ENCODE measurements at places on chromosomes 7 and 10.

DNA sequence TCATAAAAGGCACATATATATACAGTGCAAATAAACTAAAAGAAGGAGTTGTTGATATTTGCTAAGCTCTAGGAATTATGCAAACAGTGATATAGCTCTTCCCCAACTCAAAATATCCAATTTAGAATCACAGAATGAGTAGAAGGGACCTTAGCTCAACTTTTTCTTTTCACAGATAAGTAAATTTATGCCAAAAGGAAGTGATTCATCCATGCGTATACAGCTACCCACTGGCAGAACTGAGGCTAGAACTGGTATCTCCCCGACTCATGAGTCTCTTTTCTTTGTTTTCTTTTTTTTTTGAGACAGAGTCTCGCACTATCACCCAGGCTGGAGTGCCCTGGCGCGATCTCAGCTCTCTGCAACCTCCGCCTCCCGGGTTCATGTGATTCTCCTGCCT lies 54.2 kb upstream of the SVIL start:
- DNase-seq = no peak

DNA sequence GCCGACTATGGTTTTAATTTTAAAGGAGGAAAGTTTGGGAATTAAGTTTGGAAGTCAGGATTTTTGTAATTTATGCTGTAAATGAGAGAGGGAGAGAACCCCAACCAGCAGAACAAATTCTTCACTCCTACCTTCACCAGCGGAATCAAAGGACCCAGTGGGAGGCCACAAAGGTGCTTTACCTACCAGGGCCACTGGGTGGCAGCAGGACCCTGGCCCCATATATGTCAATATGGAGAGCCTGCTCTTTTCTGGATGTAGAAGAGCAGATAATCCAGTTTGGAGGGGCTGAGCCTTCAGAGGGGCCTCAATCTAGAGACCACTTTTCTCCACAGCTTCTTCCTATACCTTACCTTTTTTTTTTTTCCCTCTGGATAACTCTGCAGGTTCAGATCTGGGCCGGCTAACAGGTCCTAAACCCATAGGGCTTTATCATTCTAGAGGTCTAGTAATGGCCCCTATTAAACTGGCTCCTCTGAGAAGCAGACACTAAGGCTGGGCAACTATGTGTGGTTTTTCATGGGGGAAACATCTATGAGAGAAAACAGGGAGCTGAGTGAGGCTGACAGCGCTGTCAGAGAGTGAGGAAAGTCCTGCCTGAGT lies 8.5 kb upstream of the SCD start:
- peak; percentile 73 for DNase-seq

GRCh38 chr10:99532687-99533495 lies at the start of gene NKX2-3:
Gene NKX2-3, plus strand, starts transcription at chr10:99532942. Its CDS starts 190 bp downstream, at chr10:99533132.
- no peak for DNase-seq

DNA sequence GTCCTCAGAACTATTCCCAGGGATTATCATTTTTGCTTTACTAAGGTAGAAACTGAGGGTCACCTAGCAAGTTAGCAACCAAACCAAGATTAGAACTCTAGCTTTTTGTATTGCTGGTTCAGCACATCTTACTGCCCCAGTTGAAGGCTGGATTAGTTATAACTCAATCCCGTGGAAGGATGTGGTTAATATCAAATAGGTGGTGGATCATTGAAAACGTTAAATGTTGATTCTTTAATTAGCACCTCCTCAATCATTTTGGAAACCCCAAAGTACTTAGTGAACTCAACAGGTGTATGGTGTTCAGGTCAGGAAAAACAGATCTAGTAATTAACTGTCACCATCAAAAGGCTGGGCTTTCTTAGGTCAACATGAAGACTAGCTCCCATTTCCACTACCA lies 152.4 kb downstream of the ARID5B start:
- DNase-seq = no peak

DNA sequence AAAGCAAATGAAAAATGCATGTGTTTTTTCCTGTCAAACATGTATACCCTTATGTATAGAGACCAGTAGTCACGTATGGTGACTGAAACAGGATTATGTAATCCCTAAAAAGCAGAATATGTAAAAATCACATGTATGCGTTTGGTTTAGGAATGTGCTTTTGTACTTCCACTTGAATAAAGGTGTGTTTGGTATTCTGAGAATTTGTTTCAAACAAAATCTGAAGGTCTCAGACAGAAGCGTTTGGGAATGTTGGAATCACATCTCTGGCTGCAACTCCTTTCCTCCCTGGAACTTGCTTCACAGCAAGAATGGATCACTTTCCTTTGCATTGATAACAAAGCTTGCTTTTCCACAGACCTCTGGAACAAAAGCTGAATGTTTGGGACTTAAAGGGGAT lies 17.8 kb downstream of the ZNF655 start:
- DNase-seq = no peak

DNA sequence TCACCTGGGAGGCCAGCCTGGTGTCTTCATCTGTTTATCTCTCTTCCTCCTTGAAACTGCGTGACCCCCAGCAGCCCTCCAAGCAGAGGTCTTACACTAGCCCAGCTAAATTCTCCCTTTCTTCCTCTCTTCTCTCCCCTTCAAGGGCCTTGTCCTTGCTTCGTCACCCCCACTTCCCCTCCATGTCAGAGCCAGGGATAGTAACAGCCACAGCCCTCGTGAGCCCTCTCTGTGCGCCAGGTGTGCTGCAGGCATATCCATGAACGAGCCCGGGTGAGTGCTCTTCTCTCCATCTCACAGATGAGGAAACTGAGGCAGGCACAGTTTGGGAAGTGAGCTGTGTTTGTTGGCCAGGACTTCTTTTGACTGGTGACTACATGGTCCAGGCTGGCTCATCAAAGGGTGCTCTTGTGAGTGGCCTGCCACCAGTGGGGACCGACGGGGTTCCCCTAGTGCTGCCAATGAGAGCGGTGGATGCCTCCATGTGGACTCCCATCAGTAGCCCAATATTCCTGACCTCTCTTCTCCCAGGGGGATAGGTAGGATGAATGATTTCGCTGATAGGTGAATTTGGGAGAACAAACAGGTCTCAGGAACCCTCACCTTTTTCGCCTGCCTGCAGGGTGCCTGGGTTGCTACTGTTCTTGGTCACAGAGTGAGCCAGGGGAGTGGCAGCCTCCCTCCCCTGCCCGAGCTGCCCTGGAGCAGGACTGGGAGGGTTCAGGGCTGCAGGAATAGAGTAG lies 38.1 kb downstream of the ADRA2A start:
- no peak for DNase-seq

DNA sequence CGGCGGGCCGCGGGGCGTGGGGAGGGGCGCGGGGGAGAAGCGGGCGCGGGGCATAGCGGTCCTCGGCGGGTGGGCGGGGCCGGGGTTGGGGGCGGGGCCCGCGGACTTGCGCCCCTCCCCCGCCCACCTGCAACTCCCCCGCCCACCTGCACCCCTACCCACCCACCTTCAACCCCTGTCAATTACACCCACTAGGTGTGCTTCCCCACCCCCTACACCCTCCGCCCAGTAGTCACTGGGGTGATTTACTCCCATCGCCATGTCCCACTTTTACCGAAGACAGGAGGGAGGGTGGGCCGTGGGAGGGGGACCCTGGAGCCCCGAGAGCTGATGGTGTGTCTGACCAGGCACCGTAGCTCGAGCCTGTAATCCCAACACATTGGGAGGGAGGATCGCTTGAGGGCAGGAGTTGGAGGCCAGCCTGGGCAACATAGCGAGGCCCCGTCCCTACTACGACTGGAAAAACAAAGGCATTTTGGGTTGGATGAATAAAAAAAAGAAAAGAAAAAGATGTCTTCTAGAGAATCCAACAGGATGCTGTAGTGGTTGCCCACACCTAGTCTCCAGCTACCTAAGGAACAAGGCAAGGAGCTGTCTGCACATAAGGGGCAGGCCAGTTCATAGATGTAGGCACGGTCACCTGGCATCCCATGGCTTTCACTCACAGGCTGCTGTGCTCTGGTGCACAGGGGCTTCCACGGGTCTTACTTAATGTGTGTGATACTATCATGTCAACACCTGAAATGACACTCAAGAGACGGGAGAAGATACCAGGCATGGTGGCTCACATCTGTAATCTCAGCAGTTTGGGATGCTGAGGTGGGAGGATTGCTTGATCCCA lies 761 bp downstream of the KCTD7 start:
- peak; percentile 67 for DNase-seq

GRCh38 chr7:117097860-117098259 lies 144.6 kb downstream of the ST7 start:
- DNase-seq = no peak

DNA sequence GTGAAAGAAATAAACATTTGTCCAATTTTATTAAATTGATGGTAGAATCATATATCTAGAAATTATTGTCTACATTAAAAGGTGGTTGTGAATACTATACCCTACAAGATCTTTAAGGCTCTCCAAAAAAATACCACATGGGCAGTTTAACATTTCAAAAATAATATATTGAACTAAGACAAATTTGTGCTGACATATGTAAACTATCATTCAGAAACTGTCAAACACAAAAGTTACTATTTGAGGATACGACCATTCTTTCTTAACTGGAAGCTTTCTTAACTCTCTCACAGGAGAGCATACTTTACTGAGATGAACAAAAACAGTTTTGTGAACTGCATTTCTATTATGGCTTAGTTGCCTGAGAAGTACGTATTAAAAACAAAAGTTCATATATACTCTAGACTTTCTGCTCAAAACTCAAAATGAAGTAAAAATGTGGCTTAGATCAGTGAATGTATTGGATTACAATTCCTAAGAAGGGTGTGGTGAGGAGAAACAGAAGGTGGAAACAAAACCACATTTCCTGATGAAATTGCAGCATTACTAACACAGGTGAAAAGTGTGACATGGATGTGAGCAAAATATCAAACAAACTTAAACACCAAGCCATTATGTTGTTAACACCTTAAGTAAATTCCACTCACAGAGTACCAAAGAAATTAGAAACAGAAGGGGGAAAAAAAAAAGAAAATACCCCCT lies 138.5 kb downstream of the SEMA3A start:
- no peak for DNase-seq

DNA sequence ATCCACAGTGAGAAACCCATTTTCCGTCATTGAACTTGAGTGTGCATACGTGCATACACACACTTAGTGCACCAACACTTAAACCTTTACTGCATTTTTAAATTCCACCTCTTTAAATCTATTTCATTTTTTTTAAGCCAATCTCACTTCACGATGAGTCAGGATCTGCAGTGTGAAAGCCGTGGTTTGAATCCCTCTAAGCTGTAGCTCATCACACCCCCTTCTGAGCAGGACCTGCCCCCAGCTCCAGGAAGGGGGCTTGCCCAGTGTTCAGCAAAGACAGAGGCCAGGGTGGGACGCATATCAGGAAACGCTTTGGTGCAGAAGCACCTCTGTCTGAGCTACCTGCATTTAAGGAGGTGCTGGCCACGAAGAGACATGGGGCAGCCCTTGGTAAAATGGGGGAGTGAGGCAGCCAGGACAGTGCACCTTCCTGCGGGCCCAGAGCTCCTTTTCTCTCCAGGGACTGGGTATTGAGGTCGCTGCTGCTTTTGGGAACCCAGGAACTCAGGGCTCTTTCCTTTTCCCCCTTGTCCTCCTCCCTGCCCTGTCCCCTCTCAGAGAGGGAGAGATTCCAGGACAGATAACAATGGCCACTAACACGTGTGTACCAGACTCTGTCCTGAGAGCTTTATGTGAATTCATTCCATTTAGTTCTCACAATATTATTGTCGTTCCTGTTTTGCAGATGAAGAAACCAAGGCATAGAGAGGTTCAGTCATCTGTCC lies 21.7 kb downstream of the ZNF316 start:
- no peak for DNase-seq

- DNase-seq = no peak
Measured at GRCh38 chr7:135601182-135601581, 43.5 kb downstream of the NUP205 start.

DNA sequence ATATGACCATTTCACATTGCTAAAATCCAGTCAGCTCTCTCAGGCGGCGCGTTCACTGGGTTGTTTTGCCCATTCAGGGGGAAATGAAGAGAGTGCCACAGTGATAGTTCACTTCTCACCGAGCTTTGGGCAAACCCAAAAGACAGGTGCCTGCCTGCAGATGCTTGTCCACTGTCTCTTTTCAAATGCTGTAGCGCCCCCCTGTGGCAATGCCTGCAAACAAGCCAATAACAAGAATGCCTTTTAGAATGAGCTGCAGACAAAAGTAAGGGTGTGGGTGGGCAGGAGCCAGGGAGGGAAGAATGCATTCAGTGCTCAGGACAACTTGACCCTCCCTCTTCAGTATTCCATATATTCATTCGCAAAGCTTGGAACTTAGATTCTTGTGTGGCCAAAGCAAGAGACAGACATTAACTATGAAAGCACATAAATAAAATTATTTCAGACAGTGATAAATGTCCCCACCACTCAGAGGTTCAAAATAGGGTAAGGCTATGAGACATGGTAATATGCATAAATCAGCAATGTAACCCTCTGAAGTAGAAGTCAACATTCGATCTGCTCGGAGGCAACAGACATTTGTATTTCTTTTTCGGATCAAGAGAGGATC lies 86.9 kb downstream of the JAZF1 start:
- peak; percentile 28 for DNase-seq

GRCh38 chr10:53469383-53469782 lies 696.8 kb upstream of the MBL2 start:
- DNase-seq = peak; percentile 4

DNA sequence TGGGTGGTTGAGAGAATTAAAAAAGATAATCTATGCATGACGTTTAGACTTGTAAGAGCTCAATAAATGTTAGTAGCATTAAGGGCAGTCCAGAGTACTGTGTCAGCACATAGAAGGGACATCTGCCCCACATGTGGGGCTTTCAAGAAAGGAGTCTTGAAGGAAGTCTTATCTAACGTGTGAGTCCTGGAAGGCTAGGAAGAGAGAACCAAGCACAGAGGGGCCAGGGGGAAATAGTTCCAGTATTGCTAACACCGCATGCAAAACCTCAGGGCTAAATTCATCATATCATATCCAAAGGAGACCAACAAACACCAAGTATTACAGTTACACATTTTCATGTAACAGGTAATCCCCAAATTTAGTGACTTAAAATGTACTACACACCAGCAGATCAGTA lies 122.7 kb downstream of the AOAH start:
- no peak for DNase-seq

DNA sequence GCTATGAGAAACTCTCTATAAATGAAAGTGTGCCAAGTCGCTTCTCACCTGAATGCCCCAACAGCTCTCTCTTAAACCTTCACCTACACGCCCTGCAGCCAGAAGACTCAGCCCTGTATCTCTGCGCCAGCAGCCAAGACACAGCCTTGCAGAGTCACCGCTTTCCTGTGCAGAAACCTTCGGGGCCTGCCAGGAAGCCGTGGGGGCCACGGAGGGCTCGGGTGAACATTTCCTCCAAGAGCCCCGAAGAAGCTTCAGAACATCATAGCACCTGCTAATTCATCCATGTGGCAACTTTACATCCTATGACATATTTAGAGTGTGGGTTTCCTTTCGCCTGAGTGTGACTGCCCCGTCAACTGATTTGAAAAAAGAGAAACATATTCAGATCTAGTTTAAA lies 55.7 kb upstream of the PRSS58 start:
- no peak for DNase-seq

- no peak for DNase-seq
Measured at GRCh38 chr7:149799397-149800168, 26.2 kb upstream of the ZNF467 start.

GRCh38 chr7:2054927-2055326 lies 177.8 kb downstream of the MAD1L1 start:
- DNase-seq = no peak

- no peak for DNase-seq
Measured at GRCh38 chr7:17943006-17943405, 2.7 kb upstream of the SNX13 start.

Measured in NCI-H345 (cell line).